ENCODE measurements at places on chromosomes 11 and 22. TPM values are rescaled to one million over a fixed set of nuclear protein-coding genes. Genes with fewer than 3 reads are reported as not detected.

CCDC81 gene
- polyA plus RNA-seq = 1.6 TPM

MLC1 gene
- polyA plus RNA-seq = 0.87 TPM

RASL10A gene
- 0.39 TPM for polyA plus RNA-seq

TAF6L gene
- polyA plus RNA-seq = 43.2 TPM

MS4A7 gene
- polyA plus RNA-seq = 11.1 TPM

OLFML1 gene
- polyA plus RNA-seq = 43.4 TPM

- no peak for DNase-seq
Observed at GRCh38 chr11:31820438-31820818, 9.3 kb upstream of the PAX6 start.

- DNase-seq = no peak
Observed at GRCh38 chr11:29324328-29324727, 692.5 kb downstream of the KCNA4 start.

- no peak for DNase-seq
Observed at GRCh38 chr11:831118-831864, 1.5 kb upstream of the CD151 start.
